ENCODE measurements at places on chromosomes 12 and 14. TPM values are rescaled to one million over a fixed set of nuclear protein-coding genes. Genes with fewer than 3 reads are reported as not detected.

GRCh38 chr14:104305511-104306449 lies 167.4 kb downstream of the KIF26A start:
- no peak overlapping the region for H3K4me3 ChIP-seq
- H3K27ac ChIP-seq, result no peak overlapping the region
- H3K36me3 ChIP-seq, result no peaks in the 10 kb centered on the region
- no peaks in the 10 kb centered on the region for H3K27me3 ChIP-seq

- DNase-seq, result no peak
- no peak overlapping the region for H3K27ac ChIP-seq
- no peaks in the 10 kb centered on the region for H3K27me3 ChIP-seq
- no peaks in the 10 kb centered on the region for H3K36me3 ChIP-seq
Observed at GRCh38 chr12:67141296-67142018, 127.7 kb upstream of the CAND1 start.

SMCO2 gene
- not detected for total RNA-seq

- no peak for DNase-seq
- no peaks in the 10 kb centered on the region for H3K36me3 ChIP-seq
- no peak overlapping the region for H3K27ac ChIP-seq
Observed at GRCh38 chr12:20711846-20712245, 16.7 kb downstream of the SLCO1C1 start.

DNA sequence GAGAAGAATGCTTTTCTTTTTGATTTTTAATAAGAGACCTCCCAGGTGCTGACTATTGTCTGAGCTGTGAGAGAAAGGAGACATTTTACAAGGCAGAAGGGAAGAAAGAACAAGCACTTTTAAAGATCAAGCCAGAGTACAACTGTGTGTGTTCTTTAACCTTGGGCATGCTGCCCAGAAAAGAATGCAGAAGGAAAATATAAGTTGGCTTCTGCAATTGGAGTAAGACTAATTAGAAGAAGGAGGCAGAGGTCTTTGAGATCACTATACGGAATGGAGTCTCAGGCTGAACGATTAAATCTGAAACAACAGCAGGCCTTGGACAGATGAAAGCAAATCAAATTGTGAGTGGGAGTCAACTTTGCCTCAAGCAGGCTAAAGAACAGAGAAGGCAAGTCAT lies 230.5 kb downstream of the ATP23 start:
- H3K27me3 ChIP-seq, result no peaks in the 10 kb centered on the region
- DNase-seq, result peak; percentile 20
- H3K4me3 ChIP-seq, result no peak overlapping the region
- H3K36me3 ChIP-seq, result no peaks in the 10 kb centered on the region

- no peaks in the 10 kb centered on the region for H3K27me3 ChIP-seq
- no peaks in the 10 kb centered on the region for H3K36me3 ChIP-seq
- H3K4me1 ChIP-seq, result peaks cover 4% of the 10 kb centered on the region
- DNase-seq, result no peak
- no peak overlapping the region for H3K4me3 ChIP-seq
- no peak overlapping the region for H3K27ac ChIP-seq
Observed at GRCh38 chr12:65568517-65568916, 255.8 kb upstream of the HMGA2 start.

DNA sequence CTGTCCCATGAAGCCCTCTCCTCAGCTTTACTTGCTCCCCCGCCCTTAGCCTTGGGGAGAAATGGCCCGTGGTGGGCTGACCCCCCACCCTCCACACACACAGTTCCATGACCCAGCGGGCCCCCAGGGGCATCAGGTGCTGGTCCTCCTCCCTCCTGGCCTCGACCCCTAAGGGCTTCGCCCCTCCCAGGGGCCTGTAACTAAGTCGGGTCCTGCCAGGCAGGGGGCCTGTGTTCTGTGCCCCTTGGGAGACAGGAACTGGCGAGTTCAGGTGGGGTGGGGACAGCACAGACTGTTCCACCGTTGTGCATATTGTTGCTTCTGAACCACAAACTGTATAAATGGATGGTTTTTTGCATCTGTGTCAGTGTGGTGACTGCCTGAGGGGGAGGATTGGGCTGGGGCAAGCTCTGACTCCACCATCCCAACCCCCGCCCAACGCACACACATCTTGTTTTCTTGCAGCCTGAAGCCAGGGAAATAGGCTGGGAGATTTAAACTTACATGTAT lies 8.8 kb downstream of the TAMALIN start:
- DNase-seq, result no peak
- H3K27ac ChIP-seq, result no peak overlapping the region
- no peak overlapping the region for H3K4me3 ChIP-seq
- peaks cover 10% of the 10 kb centered on the region for H3K4me1 ChIP-seq

DNA sequence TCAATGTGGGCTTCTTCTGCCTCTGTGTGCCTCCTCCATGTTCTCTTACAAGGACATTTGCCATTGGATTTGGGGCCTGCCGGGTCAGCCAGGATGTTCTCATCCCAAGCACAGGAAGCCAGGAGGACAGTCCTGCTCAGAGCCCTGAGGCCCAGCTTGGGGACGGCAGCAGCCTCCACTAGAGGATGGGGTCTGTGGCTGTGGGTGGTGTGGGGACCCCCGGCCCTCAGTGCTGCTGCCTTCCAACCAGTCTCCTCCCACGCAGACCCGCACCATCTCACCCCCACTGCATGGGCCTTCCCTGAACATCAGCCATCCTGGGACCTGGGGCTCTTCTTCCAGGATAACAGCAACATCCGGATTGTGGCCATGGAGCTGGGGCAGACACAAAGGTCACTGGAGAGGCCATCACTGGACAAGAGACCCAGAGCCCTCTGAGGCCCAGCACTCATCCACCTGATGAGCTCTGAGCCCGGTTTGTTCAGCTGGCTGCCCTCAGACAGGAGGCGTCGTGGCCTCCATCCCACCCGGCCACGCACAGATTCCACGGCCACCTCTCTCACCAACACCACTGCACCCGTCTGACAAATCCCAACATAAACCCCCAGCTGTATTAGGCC lies 56.5 kb upstream of the C14orf180 start:
- H3K4me3 ChIP-seq, result no peak overlapping the region
- no peak for DNase-seq
- H3K27me3 ChIP-seq, result no peaks in the 10 kb centered on the region
- H3K4me1 ChIP-seq, result no peaks in the 10 kb centered on the region
- no peaks in the 10 kb centered on the region for H3K36me3 ChIP-seq

DNA sequence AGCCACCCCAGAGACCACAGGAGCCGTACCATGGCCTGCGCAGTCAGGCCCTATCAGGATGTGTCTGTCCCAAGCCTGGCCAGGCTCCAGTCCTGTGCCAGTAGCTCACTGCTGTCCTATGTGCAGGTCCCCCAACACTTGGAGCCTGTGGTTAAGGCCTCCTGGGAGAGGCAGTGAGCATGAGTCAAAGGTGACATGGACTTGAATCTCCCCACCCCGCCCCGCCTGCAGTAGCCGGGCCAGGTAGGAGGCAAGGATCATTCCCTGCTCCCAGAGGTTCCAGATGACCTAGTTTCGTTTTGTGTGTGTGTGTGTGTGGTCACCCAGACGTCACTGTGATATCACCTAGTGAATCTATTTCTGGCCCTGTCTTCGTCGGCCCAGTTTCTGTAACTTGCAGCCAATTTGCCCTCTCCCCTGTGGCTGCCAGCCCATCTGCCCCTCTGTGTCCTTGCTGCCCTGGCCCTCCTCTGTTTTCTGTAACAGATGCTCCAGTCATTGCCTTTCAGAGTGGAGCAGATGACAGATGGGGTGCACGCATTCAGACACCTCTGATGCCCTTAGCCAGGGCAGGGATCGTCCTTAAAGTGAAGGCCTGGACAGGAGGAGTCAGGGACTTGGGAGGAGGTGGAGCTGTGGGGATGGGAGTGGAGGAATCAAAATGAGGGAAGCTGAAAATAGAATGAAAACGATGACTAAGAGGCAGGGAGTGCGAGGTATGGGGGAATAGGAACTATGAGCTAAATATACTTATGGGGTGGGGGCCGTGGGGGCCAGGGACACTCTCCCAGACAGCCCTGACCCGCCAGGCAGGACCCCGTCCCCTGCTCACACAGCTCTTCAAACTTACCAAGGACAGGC lies 37.4 kb downstream of the SLC6A12 start:
- no peak overlapping the region for H3K4me3 ChIP-seq
- peaks cover 7% of the 10 kb centered on the region for H3K4me1 ChIP-seq
- H3K27me3 ChIP-seq, result no peaks in the 10 kb centered on the region
- DNase-seq, result no peak

LBHD2 gene
- total RNA-seq, result not detected

GMFB gene
- total RNA-seq, result 40.5 TPM

TEX22 gene
- total RNA-seq, result 2.5 TPM

GARIN6 gene
- not detected for total RNA-seq

GRCh38 chr14:57008534-57008933 lies 198.3 kb upstream of the OTX2 start:
- H3K36me3 ChIP-seq, result no peaks in the 10 kb centered on the region
- H3K4me1 ChIP-seq, result no peaks in the 10 kb centered on the region
- H3K27ac ChIP-seq, result no peak overlapping the region
- no peak overlapping the region for H3K4me3 ChIP-seq
- no peak for DNase-seq

- no peaks in the 10 kb centered on the region for H3K36me3 ChIP-seq
- peaks cover 32% of the 10 kb centered on the region for H3K4me1 ChIP-seq
- H3K27ac ChIP-seq, result no peak overlapping the region
Observed at GRCh38 chr14:104973385-104974145, 4.6 kb downstream of the AHNAK2 start.

DNA sequence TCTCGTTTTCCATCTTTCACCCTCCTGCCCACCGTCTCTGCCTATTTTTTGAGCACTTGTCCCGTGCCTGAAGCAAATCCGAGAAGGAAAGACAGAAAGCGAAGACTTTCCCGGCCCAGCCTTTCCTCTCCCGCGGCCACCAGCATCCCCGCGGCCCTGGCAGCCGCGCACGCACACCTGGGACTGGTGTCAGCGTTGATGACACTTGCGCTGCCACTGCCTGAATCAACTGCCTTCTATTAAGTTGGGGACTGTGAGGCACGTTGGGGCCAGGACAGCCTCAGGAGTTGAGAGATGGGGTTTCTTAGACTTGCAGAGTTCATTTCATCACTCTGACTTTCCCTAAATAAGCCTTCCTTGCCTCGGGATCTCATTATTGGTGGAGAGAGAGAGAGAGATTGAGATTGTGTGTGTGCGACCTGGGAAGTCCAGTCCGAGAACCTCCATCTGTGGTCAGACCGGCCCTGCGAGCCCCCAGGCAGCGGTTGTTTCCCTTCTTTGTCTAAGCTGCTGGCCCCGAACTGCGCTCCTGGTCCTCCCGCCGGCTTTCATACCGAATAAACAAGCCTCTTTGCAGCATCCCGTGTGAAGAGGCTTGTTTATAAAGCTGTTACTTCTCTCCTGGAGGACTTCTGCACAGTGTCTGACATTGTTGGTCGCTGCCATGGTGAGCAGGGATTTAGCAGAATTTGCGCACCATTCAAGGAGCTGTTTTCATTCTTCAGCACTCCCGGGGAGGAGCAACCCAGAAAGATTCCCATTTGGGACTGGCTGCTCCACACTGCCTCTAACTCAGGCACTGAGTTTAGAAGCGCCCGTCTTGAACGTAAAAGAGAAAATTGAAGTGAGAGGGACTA lies 1.5 kb downstream of the PDZRN4 start:
- H3K27me3 ChIP-seq, result no peaks in the 10 kb centered on the region
- H3K4me3 ChIP-seq, result peak overlapping the region; percentile 52
- DNase-seq, result no peak
- no peaks in the 10 kb centered on the region for H3K36me3 ChIP-seq

GRCh38 chr12:75725521-75726111 lies 214.2 kb upstream of the KRR1 start:
- peaks cover 3% of the 10 kb centered on the region for H3K4me1 ChIP-seq
- H3K27ac ChIP-seq, result no peak overlapping the region
- no peaks in the 10 kb centered on the region for H3K36me3 ChIP-seq
- DNase-seq, result no peak

ITPR2 gene
- 44.1 TPM for total RNA-seq

DNA sequence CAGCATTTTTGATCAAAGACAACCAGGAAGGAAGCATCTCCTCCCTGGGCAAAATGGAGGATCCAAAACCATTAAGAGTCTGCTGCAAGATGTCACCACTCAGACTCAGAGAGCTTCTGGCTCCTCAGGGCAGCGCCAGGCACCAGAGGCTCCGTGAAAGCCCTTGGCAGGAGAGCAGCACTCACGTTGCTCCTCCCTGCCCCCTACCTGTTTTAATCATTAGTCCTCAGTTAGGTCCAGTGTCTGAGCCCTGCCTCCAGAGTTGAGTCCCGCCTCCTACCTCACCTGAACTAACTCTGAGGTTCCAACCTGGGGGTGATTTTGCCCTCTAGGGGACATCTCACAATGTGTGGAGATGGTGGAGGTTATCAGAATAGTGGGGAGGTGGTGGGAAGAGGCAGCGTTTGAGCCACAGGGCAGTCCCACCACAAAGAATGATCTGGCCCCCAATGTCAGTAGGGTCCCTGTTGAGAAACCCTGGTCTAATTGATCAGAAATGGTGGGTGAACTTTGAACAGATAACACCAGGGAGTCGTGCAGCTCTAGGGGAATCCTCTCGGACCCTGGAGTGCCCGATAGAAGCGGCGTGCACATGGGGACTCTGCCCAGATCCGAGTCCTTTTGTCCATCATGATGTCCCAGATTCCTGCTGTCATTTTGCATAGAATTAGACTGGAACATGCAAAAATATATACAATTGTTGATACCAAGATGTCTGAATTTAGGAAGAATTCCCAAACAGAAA lies 156.7 kb upstream of the DIO3 start:
- H3K36me3 ChIP-seq, result no peaks in the 10 kb centered on the region
- H3K4me1 ChIP-seq, result peaks cover 34% of the 10 kb centered on the region
- H3K27me3 ChIP-seq, result no peaks in the 10 kb centered on the region
- DNase-seq, result no peak
- no peak overlapping the region for H3K4me3 ChIP-seq
- H3K27ac ChIP-seq, result no peak overlapping the region

DNA sequence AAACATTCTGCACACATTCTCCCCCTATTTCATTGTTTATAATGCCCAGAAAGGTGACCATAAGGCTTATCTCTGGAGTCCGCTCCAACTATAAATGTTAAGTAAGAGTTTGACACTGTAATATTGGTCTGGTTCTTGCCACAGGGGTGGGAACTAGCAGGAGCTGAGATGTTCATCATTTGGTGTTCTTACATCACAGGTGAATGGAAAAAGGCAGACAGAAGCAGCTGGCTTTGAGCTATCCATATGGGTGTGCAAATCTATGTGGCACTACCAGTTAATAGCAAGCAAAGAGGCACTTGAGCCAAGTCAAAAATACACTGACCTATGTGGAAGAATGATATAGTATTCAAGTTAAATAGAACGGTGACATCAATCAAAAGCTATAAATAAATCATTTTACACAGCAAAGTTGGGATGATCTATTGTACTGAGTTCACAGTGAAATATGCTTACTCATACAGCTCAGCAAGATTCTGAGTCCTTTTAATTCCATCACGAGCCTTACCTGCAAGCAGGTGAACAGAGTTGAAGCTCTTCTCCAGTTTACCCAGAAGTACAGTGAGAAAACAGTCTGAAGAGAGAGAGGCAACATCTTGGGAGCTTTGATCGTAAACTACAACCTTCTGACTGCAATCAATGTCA lies 43.2 kb downstream of the DUSP16 start:
- no peaks in the 10 kb centered on the region for H3K4me1 ChIP-seq
- no peaks in the 10 kb centered on the region for H3K36me3 ChIP-seq
- H3K4me3 ChIP-seq, result no peak overlapping the region
- H3K27ac ChIP-seq, result no peak overlapping the region
- H3K27me3 ChIP-seq, result no peaks in the 10 kb centered on the region

GRCh38 chr12:67394550-67394949 lies 125.4 kb downstream of the CAND1 start:
- no peak overlapping the region for H3K4me3 ChIP-seq
- H3K4me1 ChIP-seq, result no peaks in the 10 kb centered on the region
- DNase-seq, result peak; percentile 54
- H3K27ac ChIP-seq, result no peak overlapping the region
- H3K27me3 ChIP-seq, result no peaks in the 10 kb centered on the region
- no peaks in the 10 kb centered on the region for H3K36me3 ChIP-seq

HIGD1C gene
- total RNA-seq, result not detected

- no peaks in the 10 kb centered on the region for H3K27me3 ChIP-seq
- H3K27ac ChIP-seq, result peak overlapping the region; percentile 91
- DNase-seq, result no peak
Observed at GRCh38 chr14:103205541-103205906, 82.3 kb downstream of the TNFAIP2 start.
